ENCODE measurements at places on chromosomes 5 and 9.

DNA sequence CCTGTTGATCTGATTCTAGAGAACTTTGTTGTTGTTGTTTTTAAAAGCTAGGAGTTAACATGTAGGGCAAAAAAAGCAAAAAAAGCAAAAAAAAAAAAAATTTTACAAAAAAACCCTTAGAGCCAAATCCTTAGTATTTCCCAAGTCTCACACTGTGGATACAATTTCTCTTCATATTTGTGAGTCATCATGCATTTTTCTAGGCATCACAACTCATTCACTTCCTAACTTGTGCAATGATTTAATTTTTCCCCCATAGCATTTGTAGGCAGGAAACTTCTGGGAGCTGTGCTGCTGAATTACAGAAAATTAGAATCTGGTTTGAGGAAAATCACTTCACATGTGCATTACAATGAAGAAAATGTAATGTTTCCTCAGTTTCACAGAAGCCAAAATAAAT is 91.9 kb downstream of the MARCHF3 start:
- DNase-seq, result no peak

DNA sequence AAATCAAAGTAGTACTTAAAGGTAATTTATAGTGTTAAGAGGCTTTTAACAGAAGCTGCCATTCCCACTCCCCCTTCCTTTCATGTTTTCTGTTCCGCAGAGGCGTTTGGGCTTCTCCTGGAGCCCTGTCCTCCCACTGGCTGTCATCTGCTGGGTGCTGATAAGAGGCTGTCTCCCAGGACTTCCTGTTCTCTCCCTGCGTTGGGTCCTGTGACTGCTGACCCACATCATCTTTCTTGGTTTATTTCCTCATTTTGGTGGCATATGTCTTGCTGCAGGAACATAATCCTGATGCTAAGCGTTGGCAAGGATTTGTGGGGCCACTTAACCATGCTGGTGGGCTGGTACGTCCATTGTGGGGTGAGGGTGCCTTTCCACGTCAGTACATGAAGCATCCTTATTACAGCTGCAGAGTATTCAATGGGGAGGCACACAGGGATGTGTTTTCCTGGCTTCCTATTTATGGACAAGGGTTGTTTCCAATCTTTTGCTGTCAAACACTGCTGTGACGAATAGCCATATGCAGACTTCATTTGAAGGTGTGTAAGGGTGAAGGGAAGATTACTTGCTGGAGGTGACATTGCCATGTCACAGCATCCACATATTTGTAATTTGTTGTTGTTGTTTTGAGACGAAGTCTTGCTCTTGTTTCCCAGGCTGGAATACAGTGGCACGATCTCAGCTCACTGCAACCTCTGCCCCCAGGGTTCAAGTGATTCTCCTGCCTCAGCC is 22.3 kb upstream of the RNF130 start:
- DNase-seq, result no peak

GRCh38 chr9:137192859-137193258 is 4.4 kb downstream of the SSNA1 start:
- DNase-seq, result peak; percentile 13

GRCh38 chr5:178279723-178280438 is 47.3 kb upstream of the PHYKPL start:
- DNase-seq, result peak; percentile 94

DNA sequence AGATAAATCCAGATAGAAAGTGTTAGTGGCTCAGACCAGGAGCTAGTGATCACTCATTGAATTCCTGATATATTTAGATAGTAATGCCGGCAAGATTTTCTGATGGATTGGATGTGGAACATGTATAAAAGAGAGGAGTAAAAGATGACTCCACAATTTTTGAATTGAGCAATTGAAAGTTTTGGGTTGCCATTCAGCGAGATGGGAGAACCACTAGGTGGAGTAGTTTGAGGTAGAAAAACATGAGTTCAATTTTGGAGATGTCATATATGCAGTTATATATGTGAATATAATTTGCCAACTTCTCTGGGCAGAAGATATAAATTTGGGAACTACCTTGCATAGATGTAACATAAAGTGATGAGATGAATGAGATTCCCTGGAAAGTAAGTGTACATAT is 502.5 kb upstream of the SEMA6A start:
- DNase-seq, result no peak

GRCh38 chr5:173809014-173809413 is 79.1 kb upstream of the CPEB4 start:
- no peak for DNase-seq

DNA sequence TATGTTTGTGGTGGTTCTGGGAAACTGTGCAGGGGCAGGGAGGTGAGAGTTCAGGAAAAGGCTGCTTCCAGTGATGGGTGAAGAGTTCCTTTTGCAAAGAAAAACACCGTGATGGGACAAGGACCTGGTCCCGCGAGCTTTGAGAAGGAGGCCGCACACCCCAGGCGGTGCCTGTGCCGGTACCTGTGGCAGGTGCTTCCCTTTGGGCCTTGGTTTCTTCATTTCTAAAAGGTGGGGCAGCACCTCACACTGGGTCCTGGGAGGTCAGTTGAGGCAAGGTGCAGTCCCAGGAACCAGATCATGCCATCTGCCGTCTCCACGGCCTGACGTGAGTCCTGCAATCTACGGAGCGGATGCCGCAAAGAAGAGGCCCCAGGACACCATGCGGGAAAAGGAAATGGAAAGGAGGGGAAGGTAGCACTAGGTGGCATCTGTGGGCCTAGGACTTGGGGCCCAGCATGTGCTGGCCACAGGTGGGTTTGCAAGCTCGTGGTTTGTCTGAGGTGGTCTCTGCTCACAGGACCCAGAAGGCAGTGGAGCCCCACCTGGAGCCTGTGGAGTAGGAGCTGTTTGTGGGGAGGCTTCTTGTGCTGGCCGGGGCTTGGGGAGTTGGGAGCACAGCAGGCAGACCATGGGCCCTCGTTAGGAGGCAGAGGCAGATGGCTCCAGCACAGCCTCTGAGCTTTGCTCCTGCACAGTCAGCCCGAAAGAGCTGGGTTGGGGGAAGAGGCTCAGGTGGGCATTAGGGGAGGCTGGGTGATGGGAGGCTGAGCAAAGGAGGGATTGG is 131.6 kb downstream of the CACNA1B start:
- DNase-seq, result no peak

Data from eye (tissue), 1 donor.